Dorsolateral prefrontal cortex (tissue), 122 donors: ENCODE measurements at places on chromosomes 1 and 21. TPM values are rescaled to one million over a fixed set of nuclear protein-coding genes. Genes with fewer than 3 reads are reported as not detected.

DNA sequence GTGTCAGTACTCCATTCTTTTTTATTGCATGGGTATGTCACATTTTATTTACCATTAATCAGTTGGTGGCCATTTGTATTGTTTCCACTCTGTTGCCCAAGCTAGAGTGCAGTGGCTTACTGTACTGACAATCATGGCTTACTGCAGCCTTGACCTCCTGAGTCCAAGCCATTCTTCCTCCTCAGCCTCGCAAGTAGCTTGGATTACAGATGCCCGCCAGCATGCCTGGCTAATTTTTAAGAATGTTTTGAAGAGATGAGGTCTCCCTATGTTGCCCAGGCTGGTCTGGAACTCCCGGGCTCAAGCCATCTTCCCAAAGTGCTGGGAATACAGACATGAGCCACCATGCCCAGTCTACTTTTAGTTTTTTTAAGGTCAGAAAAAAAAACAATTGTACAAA is 813 bp upstream of the SFT2D2 start:
- DNase-seq: no peak

DNA sequence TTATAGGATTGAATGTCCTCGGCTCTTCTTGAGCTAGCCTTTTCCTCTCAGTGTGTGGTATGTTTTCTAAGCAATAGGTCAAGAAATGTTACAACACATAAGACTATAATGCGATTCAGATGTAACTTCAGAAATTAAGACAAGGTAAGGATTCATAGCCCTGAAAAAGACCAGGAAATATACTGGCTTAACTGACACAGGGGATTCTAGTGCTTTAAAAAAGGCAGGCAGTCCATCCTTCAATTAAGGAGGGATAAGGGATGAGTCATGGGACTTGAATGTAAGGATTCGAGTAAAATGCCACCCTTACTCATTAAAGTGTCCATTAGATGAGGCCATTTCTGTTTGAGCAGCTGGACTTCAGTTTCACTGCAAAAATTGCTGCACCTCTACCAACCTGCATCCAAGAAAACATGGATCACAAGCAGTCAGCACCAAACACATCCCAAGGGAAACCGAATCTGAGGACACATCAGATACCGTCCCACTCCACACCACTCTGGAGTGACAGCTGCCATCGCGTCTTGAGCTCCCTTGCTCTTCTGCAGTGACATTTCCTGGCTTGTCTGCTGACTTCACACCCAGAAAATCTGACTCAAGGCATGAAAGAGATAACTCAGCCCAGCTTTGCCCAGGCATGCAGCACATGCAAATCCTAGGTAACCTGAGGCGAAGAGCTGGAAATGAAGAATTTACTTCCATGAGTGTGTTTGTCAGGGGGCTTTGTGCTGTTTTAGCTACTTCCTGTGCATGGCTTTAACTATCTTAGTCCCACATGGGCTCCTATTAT is 37.8 kb downstream of the NGF start:
- no peak for DNase-seq

DNA sequence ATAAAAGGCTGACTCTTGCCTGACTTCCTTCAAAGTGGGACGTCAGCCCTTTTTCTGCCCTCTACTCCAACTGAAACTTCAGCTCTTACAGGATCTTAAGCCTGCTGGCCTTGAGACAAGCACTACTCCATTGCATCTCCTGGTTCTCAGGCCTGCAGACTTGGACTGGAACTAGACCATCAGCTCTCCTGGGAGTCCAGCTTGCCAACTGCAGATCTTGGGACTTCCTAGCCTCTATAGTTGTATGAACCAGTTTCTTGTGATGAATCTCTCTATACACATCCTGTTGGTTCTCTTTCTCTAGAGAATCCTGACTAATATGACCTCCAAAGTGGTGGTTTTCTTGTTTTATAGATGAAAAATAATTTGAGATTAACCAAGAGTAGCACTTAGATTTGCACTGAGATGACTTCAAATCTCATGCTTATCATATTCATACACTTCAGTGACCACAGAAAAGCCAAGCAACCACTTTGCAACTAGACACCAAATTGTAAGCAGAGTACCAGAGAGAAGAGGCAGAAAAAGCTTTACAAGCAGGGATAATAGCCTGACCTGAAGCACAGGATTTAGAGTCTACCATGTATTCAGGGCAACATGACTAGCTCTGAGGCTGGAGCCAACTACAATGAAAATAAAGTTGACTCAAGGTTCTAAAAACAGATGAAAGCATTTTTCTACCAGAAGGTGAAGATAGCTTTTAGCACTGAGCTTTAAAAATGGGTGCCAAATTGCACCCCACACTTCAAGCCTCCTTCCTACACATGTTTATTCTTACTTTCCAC is 661.3 kb upstream of the USP24 start:
- DNase-seq: no peak

Gene HCRTR1
- not detected for total RNA-seq

- no peak for DNase-seq
Measured at GRCh38 chr1:169110689-169111447, 4.4 kb downstream of the ATP1B1 start.

GRCh38 chr1:109470245-109470644 is 3.9 kb downstream of the SYPL2 start:
- DNase-seq: no peak

- DNase-seq: no peak
Measured at GRCh38 chr1:168223681-168224540, 1.9 kb upstream of the SFT2D2 start.

- no peak for DNase-seq
Measured at GRCh38 chr1:8600336-8600735, 217.1 kb downstream of the RERE start.

Gene DNASE2B
- total RNA-seq: 0.87 TPM

DNA sequence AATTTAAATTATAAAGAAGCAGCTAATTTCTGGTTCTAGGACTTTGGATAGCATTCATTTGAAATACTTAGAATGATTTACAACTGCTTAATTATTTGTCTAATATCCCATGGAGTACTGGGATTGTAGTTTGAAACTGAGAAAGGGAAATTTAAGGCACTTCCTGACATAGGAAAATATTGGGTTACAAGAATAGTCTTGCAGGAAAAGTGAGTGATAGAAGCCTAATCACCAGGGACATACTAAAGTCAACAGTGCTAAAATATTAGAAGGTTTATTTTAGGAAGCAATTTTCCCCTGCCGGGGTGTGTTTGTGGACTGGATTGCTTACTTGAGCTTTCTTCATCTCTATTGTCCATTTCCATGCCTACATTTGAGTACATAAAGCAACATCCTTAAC is 661.6 kb downstream of the ADGRL2 start:
- no peak for DNase-seq
